Natural killer cell treated with Interleukin-12 subunit alpha and Interleukin-12 subunit beta and Interleukin-15 and Interleukin-18, amount 100 ng/mL, for 72 hours (primary cell): ENCODE measurements at places on chromosomes 6 and 20.
A peak's percentile ranks its signal among the peaks of the same experiment; 100 is the strongest.

DNA sequence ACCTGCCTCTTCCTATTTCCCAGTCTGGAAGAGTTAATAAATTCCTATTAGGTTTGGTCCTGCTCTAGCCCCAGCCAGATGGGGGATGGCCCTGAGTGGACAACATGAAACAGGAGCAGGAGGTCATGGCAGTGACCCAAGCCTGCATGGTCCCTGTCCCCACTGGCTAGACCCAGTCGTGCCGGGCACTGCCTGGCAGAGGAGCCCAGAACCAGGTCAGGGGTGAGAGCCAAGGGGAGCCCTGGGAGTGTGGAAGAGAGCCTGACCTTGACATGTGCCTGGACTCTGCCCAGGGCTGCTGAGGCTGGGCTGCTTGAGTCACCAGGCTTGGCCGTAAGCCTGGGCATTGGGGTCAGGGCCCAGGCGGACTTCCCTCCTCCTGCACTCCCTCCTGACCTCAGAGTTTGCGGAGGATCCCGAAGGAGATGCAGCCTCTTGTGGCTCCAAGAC lies 3.6 kb downstream of the AVP start:
- DNase-seq: no peak

- peak; percentile 77 for DNase-seq
These were observed 5.8 kb upstream of the BFSP1 start for GRCh38 chr20:17536944-17537444.

DNA sequence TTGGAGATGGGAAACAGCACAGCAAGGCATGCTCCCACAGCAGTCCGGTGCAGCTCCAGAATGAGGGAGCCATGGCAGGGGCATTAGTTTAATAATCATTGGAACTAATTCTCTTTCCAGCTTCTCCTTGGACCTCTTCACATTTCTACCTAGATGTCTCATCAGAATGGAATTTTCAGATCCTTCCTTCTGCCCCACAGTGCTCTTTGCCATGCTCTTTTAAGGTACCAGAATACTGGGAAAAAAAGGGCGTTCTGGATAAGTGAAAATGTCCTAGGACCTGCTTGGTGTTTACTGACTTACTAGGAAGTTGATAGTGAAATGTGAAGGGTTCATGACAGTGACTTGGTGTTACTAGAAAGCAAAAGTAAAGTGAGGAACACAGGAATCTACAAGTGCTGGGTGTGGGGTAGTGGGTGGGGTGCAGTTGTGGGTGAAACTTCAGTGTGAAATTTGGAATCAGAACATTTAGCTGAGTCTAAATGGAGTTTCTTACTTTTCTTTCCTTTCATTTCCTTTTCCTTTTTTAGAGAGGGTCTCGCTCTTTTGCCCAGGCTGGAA lies 207.1 kb downstream of the ARID1B start:
- DNase-seq: no peak

DNA sequence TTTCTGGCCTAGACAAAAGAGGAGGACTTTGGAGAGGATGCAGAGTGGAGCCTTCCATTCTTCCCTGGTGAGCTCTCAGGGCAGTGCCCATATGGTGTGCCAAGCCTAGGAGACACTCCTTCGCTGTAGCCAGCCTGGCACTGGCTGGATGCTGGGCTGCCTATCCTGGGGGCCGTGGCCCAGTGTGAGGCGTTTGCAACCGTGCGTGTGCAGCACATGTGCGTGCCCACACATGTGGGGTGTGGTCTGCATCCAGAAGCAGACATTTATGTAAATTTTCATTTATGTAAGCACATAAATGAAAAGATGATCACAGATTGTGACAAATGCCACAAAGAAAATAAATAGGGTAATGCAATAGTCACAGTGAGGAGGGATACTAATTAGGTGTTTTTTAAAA lies 35.8 kb upstream of the ZNF831 start:
- DNase-seq: no peak

- no peak for DNase-seq
These were observed 212.2 kb downstream of the UST start for GRCh38 chr6:148959008-148959407.

GRCh38 chr20:23021541-23021940 lies 13.6 kb upstream of the SSTR4 start:
- DNase-seq: no peak

GRCh38 chr6:81682235-81682795 lies 70.2 kb downstream of the TENT5A start:
- no peak for DNase-seq

DNA sequence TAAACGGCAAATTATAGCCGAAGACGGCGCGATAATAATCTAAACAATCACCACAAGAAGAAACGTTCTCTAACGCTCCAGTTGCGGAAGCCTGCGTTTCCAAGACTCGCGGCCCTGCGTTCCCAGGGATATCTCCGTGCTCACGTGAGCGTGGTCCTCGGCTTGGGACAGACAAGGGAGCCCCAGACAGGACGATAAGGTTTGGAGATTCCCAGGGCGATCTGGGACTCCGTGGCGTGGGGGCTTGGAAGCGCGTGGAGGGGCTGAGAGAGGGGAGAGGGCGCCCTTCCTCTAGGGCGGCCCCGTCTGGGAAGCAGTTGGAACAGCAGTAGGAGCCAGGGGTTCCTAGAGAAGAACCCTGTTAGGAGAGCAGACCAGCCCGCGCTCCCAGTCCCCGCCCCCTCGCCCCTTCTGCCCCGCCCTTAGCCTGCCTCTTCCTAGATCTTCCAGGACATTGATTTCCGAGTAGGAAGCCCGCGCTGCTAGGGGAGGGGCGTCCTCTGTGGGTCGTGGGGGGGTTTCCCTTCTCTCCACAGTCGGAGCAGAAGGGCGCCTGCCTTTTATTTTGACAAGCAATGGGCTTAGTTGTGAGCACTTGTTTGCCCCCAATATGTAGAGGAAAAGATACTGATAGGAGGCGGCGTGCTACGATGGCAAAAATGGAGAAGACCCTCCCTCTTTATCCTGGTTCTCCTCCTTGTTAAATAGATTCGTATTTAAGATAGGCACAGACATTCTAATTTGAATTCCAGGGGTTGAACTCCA lies 10.6 kb downstream of the NRN1 start:
- DNase-seq: no peak

- no peak for DNase-seq
These were observed 95.1 kb upstream of the EXOC2 start for GRCh38 chr6:788058-788457.

DNA sequence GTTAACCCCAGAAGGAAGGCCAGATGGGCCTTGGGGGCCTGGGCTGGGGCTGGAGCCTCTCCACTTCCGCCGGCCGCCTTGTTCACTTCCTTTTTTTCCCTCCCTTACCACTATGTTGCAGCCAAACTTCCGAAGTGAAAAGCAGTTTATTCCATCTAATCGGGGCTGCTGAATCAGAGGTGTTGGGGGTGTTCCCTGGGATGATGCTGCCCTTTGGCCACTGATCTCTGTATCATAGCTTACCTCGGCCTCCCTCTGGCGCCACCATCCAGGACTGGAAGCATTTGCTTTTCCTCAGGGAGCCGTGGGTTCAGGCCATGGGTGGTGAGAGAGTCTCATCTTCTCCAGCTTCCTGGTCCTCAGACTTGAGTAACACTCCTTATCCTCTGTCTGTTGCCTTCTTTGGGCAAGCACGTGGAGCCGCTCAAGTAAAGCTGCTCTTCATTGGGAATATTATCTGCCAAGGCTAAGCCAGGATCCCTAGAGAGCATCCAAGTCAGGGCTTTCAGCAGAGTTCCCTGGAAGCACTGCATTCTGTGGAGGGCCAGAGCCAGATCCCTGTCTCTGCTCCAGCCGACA lies 39.6 kb downstream of the SLX4IP start:
- DNase-seq: no peak

DNA sequence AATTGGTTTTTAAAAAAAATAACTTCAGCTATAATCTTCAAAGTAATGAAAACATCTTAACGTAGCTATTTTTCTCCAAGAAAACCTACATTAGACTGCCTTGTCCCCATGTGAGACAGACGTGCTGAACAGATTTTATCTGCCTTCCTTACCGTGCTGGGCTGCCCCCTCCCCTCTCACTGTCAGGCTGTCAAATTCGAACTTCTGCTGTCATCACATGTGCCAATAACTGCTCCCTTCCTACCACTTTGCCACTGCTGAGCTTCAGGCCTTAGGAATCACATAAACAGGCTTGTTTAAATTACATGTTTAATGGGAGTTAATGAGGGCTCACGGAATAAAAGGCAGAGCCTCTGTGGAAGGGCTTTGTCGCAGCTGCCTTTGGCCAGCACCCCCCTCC lies 77.0 kb upstream of the NHSL1 start:
- no peak for DNase-seq

GRCh38 chr20:63080411-63080810 lies 73.6 kb upstream of the BHLHE23 start:
- DNase-seq: peak; percentile 35

- DNase-seq: no peak
These were observed 73.4 kb upstream of the FRMD1 start for GRCh38 chr6:168152306-168152963.

- DNase-seq: no peak
These were observed 87.6 kb downstream of the SMOC2 start for GRCh38 chr6:168528474-168529095.

- no peak for DNase-seq
These were observed 61.6 kb upstream of the ADGRG6 start for GRCh38 chr6:142240179-142240578.

DNA sequence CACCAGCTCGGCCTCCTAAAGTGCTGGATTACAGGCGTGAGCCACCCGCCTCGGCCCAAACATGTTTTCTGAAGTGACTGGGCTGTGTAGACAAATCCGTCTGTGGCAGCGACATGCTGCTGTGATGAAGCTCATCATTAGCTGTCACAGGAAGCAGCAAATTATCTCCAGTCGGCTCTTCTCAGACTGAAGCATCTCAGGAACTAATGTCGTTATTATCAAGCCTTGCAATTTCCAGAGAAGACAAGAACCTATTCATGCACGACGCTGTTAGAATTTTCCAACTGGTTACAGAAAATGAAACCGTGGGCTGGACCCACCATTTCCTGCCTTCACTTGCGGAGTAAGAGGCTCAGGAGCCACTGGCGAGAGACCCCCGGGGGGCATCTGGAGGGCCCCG lies 17.1 kb upstream of the NTSR1 start:
- no peak for DNase-seq

DNA sequence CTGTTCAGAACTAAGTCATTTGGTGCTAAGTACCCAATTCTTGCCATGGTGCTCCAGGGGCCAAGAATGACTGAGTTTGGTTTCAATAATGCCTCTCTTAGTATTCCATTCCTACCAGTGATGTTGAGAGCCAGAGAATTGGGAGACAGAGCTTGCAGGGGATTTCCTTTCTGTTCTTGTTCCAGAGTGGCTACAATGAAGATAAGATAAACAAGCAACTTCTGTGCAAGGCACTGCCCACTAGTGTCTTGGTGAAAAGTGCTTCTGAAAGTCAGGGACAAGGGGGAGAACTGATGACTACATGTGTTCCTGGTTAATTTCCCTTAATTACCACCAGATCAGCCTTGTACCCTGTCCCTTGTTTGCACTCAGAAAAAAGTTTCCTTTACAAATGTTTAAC lies 421.6 kb downstream of the BCKDHB start:
- DNase-seq: no peak

GRCh38 chr6:89281779-89282246 lies 33.3 kb downstream of the GABRR2 start:
- DNase-seq: no peak

DNA sequence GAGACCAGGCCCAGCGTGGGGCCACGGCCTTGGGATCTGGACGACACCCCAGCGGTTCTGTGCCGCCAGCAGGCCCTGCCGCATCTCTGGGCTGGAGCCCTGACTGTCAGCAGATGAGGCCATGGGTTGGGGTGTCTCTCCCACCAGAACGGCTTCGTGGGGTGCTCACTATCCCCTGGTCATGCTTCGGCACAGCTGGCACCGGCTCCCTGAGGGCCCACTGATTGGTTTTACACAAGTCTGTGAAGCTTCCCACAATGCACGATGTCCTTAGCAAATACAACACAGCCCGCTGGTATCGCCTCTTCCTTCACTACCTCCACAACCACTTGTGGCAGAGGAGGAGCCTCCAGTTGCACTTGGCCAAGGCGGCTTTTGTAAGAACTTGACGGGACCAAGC lies 94.3 kb downstream of the THBS2 start:
- no peak for DNase-seq

DNA sequence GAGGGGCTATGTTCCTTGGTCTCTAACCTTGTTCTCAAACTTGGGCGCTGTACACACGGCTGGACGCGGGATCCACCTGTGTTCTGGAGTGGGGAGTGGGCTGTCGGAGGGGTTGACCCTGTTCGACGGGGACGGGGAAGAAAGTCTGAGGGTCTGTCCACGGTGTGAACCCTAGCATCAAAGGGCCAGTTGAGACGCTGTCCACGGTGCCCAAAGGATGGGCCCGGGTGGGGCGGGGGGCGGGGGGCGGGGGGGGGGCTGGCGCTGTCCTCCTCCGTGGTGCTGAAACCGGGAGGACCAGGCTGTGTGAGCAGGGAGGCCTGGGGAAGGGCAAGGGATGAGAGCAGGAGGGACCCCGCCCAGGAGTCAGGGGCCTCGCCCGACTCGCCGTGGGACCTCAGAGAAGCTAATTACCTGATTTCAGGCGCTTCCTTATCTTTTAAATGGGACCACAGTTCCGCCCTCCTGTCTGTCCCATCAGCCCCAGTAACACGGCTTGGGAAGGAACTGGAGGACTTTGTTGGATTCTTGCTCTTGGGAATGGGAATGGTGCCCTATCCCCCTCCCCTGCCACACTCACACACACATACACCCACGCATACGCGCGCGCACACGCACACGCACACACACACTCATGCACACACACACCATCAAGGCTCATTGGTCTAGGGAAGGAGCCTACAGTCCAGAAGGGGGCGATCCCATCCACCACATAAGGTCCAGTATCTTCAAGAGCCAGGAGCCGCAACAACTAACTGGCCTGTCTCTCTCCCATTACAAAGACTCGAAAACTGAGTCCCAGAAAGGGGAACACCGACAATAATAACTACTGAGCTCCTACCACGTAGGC lies 1.0 kb upstream of the VSTM2L start:
- DNase-seq: no peak

DNA sequence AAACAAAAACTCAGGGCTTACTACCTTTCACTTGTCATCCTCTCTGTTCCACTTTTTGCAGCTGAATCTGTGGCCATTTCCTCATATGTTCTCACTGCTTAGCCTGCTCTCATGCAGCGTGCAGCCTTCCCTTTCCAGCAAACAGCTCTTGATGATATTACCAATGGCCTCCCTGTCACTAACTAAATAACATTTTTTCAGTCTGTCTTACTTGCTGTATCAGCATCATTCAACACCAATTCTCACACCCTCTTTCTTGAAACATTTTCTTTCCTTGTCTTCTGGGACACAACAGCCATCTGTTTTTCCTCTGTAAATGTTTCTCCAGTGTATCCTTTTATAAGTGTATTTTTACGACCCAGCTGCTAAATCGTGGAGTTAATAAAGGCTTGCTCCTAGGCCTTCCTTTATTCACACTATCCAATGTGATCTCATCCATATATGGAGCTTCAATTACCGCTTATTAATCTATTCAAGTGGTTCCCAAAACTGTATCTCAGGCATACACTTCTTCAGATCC lies 523.6 kb upstream of the RNF217 start:
- no peak for DNase-seq

- DNase-seq: no peak
These were observed 313.4 kb upstream of the PLCB4 start for GRCh38 chr20:8755340-8756118.

GRCh38 chr20:57082357-57082945 lies 184.0 kb downstream of the BMP7 start:
- no peak for DNase-seq
